ENCODE measurements at places on chromosomes 3 and 15.
A peak's percentile ranks its signal among the peaks of the same experiment; 100 is the strongest.

GRCh38 chr3:31405515-31405914 is 127.2 kb upstream of the STT3B start:
- peak; percentile 6 for DNase-seq

DNA sequence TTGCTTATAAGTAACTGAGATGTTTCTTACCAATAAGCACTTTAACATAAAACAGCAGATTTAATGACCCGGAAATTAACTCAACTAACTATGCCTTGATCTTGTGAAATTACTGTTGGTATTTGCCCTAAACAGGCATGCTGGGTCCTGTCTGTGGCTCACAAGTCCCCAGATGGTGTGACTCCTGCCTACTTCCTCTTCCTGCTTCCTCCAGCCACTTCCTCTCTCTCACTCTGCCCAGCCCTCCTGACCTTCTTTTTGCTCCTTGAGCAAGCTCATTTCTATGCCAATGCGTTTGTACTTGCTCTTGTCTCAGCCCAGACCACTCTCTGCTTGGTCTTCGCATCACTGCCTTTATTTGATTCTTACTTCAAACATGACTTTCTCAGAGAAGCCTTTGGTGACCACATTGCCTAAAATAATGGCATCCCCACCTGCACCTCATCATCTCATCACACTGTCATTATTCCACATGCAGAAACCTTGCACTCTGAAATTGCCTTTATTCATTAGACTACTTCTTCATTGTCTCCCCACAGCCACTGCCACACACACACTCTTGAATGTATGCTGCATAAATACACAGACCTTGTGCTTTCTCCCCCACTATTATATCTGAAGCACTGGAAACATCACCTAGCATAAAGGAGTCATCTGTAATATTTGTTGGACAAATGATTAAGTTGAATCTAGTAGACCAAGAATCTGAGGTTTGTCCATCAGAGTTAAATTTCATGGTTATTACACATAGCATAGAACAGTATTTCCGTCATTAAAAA is 256.3 kb upstream of the SEMA6D start:
- DNase-seq, result no peak

DNA sequence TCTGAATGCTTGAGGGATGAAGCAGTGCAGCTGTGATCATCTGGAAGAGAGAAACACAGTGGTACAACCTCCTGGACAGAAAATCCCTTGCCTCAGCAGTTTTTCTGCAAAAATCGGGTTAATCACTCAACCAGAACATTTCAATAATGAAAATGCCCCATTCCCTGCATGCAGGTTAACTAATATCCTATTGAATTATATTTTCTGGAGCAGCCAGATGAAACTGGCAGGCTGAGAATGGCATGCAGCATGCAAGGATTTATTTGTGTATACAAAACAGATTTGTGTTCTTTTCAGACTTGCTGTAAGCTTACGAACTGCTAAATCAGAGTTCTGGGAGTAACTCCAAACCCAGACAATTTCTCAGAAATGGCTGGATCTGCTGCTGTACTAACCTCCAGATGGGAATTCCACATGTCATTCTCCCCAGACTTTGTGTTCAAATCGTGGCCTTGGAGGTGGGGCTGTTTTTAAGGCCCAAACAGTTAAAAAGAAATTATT is 39.1 kb downstream of the SLC9A9 start:
- DNase-seq, result peak; percentile 54

- DNase-seq, result peak; percentile 4
Observed at GRCh38 chr3:77081240-77081661, 41.4 kb downstream of the ROBO2 start.

DNA sequence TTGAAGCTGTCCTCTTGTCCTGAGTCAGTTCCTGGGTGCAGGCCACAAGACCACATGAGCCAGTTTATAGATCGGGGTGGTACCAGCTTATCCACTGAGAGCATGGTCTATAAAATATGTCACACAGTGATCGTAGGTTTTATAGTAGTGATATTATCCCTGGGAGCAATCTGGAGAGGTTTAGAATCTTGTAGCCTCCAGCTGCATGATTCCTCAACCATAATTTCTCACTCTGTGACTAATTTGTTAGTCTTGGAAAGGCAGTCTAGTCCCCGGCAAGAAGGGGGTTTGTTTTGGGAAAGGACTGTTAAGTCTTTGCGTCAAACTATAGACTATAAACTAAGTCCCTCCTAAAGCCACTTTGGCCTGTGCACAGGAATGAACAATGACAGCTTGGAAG is 693.0 kb upstream of the CADM2 start:
- no peak for DNase-seq

Data from cardiac fibroblast (primary cell).